ENCODE measurements at places on chromosomes 5 and 9.

DNA sequence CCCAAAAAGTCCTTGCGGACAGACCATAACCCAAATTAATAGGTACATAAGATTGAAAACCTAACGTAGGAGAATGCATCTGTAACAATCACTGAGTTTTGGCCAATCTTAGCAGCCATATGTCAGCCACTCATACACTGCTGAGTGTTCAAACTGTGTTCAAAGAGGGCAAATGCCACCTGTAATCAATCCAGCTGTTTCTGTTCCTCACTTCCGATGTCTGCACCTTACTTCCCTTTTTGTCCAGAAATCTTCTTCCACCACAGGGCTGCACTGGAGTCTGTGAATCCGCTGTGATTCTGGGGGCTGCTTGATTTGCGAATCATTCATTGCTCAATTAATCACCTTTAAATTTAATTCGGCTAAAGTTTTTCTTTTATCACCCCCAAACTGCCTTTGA lies 263.9 kb downstream of the ICE1 start:
- no peak for DNase-seq

- no peak for DNase-seq
These were observed 202.4 kb upstream of the CDH9 start for GRCh38 chr5:27240791-27241190.

GRCh38 chr9:38707885-38708637 lies 11.9 kb downstream of the FAM240B start:
- DNase-seq, result no peak

DNA sequence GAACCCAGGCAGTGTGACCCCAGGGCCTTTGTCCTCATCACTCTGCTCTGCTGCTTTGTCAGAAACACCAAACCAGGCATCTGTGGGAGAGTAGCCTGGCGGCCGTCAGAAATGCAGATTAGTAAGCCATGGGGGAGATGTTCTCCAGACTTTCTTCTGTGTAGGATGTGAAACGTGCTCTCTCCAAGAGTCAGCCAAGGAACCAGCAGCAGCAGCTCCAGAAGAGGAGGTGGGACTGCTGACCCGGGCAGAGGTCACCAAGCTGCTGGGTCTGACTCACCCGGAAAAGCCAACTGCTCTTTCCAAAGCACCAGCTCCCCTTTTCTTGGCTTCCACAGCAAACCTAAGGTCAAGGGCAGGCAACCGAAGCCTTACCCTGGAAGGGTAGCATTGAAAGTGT lies 14.4 kb upstream of the ABLIM3 start:
- DNase-seq, result no peak

DNA sequence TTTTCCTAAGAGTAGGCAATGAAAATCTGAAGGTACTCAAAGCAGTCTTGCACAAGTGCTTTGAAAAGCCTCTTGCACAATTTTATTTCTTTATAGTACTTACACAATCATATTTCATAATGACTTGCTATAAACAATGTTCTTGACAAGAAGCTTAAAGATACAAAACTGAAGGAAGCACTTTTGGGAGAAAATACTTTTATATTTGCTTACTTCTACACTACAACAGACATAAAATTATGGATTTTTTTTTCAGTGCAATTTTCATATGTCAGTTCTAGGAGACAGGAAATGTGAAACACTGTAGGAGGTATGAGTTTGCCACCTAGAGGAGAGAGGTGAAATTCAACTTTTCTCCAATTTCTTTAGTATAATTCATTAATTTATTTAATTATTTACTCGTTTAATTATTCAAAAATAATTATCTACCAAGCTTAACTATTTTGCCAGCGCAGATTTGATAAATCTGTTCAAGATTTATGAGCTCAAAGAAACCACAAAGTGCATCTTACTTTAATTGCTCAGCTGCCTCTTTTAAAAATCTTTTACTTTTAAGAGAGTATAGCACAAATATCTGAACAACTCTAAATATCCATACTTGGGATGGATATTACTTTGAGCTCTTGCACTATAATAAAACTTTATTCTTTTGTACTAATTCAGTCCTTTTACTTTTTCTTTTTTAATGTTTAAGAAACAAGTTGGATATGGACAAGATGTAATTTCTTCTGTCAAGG lies 29.0 kb upstream of the CDKN2B start:
- DNase-seq, result peak; percentile 74

- DNase-seq, result no peak
These were observed 15.7 kb downstream of the CFAP77 start for GRCh38 chr9:132425675-132426062.

Data from HCEC 1CT (cell line).